ENCODE measurements at places on chromosomes 2 and 18.

- no peak for DNase-seq
Measured at GRCh38 chr2:195586062-195586714, 70.8 kb upstream of the SLC39A10 start.

GRCh38 chr2:57733956-57734355 lies 312.6 kb upstream of the VRK2 start:
- DNase-seq, result no peak

DNA sequence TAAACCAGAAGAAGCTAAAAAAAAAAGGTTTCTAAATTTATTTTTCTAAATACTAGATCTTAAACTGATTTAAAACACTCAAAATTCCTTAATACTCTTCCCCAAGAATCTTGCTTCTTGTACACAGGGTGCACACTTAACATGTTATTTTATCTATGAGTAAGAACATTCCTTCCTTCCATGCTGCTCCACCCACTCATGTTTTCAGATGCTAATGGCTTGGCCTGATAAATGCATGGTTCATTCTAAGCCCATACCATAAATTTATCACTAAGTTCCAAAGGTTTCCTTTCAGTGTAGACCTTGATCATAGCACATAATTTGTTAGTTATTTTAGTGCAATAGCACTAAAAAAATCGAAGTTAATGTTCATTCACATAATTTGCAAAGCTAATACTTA lies 8.1 kb downstream of the FBXO48 start:
- no peak for DNase-seq

DNA sequence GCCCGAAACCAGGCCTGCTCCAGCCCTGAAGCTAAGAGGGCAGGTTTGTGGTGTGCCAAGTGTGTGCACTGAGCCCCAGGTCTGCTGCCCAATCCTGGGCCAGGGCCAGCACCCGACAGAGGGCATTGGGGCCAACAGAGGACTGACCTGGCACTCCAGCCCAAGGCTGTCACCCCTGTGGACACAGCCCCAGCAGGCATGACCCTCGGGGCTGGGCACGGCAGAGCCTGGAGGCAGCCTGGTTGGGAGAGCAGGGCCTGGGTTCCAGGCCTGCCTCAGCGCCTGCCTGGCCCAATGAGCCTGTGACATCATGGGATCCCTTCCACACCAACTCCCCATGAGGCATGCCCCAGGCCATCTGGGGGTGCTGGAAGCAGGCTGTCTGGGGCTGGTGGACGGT lies 10.8 kb upstream of the SNED1 start:
- no peak for DNase-seq

GRCh38 chr18:68121308-68121707 lies 593.6 kb downstream of the TMX3 start:
- DNase-seq, result no peak

DNA sequence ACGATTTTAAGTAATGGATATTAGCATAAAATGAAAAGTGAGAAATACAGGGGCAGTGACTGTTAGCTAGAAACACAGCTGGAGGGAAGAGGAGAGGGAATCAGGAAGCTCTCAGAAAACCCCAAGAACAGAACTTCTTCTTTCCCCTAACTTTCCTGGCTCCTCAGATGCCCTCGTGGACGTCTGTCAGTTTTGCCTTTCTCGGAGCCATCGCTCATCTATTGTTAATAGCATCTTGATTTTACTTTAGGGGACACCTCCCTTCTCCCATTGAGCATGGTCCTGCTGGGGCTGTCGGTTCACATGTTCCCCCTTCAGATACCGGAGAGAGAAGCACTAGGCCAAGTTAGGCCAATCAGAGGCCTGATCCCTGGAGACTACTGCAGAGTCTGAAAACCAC lies 2.3 kb upstream of the PLEK start:
- no peak for DNase-seq

DNA sequence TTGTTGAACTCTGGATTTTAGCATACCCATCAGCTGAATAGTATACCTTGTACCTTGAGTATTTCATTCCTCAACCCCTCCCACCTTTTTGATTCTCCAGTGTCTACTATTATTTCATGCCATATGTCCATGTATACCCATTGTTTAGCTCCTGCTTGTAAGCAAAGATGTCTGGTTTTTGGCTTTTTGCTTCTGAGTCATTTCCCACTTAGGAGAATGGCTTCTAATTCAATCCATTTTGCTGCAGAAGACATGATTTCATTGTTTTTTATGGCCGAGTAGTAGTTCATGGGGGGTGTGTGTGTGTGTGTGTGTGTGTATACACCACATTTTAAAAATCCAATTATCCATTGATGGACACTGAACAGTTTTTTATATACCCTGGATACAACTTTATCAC lies 24.3 kb upstream of the MOCOS start:
- no peak for DNase-seq

DNA sequence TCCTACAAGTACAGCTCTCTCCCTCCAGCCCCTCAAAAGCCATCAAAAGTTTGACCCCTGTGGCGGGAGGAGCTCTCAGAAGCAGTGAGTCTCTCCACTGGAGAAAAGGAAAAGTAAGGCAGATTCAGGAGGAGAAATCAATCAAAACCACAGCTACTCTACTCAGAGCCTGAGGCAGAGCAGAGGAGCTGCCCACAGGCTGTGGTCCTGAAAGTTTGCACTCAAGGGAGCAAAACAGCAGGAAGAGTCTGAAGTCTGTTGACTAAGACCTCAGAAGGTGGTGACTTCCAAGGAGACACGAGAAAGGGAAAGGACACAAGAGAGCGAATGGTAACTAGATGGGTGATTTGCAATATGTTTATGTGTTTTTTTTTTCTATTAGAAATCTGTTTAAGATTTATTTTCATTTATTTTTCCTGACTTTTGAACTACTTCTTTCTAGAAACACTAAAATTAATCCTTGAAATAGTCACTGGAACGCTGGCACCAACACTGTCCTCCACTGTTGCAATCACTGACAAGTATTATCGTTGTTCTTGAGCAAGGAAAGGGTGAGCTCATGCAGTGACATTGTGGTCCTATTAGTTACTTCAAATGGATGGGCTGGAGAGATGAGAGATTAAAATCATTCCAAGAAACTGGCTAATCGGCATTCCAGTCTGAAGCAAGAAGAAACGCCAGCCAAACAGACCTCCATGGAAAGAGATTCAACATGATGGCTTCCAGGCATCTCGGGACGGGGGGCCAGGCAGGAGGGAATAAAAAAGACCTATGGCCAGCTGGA lies 35.8 kb downstream of the PID1 start:
- DNase-seq, result peak; percentile 48

GRCh38 chr18:60358516-60358915 lies 14.1 kb downstream of the MC4R start:
- no peak for DNase-seq
